Natural killer cell treated with Interleukin-12 subunit alpha and Interleukin-12 subunit beta and Interleukin-15 and Interleukin-18, amount 100 ng/mL, for 72 hours (primary cell): ENCODE measurements at places on chromosomes 4 and X.

DNA sequence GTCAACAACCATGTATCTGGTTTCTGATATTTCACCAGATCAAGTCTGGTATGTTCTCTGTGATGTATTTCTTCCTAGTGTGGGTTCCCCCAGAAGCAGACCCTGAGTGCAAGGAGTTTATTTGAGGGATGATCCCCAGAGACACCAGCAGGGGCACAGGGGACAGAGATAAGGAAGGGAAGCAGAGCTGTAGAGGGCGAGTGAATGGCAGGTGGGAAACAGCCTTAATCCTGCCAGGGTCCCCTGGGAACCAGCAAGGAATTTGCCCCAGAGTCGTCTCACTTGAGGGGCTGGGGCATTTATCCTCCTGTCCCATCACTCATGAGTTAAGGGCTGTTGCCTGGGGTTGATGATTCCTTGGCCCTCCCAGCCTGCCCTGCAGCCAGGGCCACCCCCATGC lies 206.4 kb upstream of the BCOR start:
- DNase-seq: no peak

GRCh38 chr4:105627620-105628019 lies 75.2 kb downstream of the ARHGEF38 start:
- no peak for DNase-seq

- DNase-seq: no peak
Measured at GRCh38 chrX:64206556-64207162, 1.2 kb upstream of the AMER1 start.

- DNase-seq: no peak
Measured at GRCh38 chr4:9963328-9963727, 58.0 kb downstream of the SLC2A9 start.

- no peak for DNase-seq
Measured at GRCh38 chrX:71629467-71629866, 11.2 kb upstream of the CXCR3 start.

DNA sequence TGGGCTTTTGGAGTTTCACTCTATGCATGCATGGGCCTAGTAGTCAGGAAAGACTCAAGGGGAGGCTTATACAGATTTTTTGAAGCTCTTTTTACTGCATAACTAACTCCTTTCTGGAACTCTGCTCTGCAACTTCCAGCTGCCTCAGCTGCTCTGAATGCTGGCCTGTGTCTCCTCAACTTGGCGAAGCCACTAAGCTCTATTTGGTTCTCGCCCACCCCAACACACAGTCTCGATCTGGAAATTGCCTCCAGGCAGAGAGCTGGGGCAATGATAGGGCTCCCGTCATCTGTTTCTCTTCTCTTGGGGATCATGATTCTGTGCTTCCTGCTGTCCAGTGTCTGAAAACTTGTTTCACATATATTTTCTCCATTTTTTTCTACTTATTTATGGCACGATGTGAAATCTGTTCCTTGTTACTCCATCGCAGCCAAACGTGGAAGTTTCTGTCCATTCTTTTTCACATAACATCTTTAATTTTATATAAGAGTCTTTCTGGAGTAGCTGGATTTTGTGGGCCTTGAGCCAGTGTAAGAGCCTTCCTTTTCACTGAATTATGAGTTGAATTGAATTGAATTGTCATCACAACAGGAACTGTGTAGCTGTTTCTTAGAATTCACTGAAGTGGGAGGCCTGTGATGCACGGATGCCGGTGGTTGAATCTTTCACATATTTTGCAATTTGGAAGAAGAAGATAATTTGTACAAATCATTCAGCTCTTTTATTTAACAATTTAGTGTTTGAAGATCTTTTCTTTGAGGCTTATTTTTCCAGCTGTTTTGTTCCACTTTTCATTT lies 9.0 kb downstream of the ZNF275 start:
- DNase-seq: no peak
